ENCODE measurements at places on chromosomes 13 and 19.

- no peak for DNase-seq
Observed at GRCh38 chr13:70616847-70617246, 508.6 kb upstream of the KLHL1 start.

GRCh38 chr13:46559272-46559805 lies 6.4 kb downstream of the LRCH1 start:
- no peak for DNase-seq

- peak; percentile 7 for DNase-seq
Observed at GRCh38 chr19:50909240-50910070, 1.7 kb downstream of the KLK4 start.

- peak; percentile 11 for DNase-seq
Observed at GRCh38 chr13:36124236-36124822, 6.9 kb downstream of the DCLK1 start.

DNA sequence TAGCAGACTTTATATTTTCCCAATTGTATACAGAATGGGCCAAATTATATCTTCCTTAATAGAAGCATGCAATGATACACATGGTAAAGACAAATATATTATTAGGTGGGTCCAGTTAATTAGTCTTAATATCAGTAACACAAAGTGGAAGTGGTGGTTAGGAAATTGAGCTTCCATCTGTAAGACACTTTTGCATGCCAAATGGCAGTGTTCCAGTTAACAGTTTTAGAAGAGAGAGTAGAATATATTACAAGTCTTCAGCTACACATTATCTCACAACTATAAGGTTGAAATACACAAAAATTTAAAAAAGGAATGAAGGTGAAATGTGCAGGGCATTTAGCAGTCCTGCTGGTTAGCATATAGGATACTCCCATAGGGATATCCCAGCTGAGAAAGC lies 536.5 kb downstream of the PCDH9 start:
- no peak for DNase-seq

DNA sequence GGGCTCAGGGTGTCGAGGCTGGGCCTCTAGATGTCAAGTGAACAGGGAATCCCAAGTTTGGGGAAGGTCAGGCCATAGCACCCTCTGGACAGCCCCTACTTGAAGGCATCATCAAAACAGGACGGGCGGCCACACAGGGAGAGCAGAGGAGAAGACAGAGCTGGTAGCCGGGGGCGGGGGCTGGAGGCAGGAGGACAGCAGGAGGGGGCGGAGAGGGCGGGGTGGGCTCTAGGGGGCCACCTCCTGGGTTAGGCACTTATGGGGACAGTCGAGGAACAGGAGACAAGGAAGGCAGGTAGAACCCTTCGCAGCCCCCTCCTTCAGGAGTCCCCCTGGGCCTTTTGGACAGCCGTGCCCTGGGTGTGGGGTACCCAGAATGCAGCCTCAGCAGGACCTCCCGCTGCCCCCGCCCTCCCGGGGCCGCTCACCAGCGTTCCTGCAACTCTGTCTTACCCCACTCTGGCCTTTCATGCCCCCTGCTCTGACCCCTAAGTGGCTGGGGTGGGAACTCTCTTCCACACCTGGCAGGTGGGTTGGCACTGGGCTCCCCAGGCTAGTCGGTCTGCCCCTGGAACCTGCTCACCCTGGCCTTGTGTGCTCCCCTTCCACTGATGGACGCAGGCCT lies 5.8 kb downstream of the SSBP4 start:
- DNase-seq = no peak

DNA sequence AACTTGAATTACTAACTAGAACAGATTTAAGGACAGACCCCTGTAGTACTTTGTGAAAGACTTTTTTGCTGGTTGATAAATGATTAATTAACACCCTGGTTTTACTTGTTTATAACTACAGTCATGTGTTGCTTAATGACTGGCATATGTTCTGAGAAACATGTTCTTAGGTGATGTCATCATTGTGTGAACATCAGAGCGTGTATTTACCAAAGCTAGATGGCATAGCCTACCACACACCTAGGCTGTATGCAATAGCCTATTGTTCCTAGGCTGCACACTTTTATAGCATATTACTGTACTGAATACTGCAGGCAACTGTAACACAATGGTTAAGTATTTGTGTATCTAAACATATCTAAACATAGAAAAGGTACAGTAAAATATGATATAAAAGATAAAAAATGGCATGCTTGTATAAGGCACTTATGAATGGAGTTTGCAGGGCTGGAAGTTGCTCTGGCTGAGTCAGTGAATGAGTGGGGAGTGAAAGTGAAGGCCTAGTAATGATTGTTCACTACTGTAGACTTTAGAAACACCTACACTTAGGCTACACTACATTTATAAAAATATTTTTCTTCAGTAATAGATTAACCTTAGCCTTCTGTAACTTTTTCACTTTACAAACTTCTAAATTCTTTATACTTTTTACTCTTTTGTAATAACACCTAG lies 260.3 kb downstream of the KCNRG start:
- no peak for DNase-seq

- DNase-seq = no peak
Observed at GRCh38 chr13:35345992-35346391, 130.5 kb downstream of the MAB21L1 start.

- no peak for DNase-seq
Observed at GRCh38 chr19:19155495-19156219, 14.4 kb downstream of the MEF2B start.

DNA sequence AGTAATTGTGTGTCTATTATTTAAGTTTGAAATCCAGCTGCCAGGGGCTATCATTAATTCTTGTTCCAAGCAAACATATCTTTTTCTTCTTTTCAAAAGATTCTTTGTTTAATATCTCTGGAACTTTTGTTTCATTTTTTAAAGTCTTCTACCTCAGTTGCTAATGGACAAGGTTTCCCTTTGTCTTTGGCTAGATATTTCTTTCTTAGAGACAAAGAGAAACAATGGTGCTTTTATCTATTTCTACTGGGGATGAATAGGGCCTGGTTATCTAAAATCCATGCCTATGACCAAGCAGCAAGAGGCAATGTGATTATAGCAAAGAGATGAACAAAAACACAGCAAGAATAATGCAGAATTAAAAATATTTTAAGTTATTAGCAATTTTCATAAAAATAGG lies 661.3 kb upstream of the KLF12 start:
- no peak for DNase-seq

DNA sequence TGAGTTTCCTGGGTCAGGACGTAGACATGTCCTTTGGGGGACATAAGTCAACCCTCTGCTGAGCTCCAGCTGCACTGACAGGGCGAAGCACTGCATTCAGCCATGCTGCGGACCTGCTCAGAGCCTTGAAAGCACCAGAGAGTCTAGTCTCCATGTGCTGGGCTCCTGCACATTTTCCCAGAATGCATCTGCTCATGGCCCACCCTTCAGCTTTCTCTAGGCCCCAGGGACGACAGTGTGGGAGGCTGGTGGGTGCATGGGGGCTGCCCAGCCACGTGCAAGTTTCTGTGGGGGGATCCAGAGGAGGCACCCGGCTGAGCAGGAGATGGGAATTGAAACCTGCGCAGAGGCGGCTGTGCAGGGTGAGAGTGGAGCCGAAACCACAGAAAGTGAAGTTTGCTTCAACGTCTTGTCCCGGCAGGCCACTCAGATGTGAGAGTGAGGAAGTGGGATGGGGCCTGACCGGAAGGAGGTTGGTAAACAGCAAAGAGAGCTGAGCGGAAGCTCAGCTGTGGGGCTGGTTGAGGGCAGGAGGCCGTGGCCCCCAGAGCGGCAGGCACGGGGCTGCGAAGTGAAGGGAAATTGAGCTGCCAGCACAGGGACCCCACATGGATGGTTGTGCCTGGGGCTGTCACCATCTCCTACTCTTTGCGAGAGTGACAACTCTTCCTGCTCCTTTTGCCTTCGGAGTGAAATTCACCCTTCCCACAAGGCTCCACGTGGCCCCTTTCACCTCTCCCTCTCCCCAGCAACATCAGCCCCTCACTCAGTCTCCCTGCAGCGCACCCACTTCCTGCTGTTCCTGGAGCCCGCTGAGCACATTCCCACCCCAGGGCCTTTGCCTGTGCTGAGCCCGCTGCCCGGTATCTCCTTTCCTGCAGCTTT lies 11.8 kb downstream of the PGLS start:
- DNase-seq = no peak

- no peak for DNase-seq
Observed at GRCh38 chr13:103255587-103256301, 189.5 kb upstream of the SLC10A2 start.

DNA sequence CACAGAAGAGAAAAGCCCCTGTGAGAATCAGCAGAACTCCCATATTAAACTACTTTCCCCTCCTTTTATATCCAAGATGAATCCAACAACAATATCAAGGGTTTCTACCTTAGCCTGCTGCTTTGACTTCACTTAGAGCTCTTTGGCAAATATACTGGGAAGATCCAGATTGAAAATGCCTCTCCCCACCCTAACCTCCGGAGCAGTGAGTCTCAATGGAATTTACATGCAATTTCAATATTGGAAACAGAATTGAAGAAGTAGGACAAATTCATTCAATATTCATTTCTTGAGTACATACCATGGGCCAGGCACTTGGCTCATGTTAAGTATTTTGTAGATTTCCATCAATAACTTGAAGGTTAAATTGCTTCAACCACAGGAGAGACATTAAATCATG lies 457.4 kb downstream of the TBC1D4 start:
- no peak for DNase-seq

- DNase-seq = no peak
Observed at GRCh38 chr19:2511570-2511969, 35.6 kb downstream of the GADD45B start.

DNA sequence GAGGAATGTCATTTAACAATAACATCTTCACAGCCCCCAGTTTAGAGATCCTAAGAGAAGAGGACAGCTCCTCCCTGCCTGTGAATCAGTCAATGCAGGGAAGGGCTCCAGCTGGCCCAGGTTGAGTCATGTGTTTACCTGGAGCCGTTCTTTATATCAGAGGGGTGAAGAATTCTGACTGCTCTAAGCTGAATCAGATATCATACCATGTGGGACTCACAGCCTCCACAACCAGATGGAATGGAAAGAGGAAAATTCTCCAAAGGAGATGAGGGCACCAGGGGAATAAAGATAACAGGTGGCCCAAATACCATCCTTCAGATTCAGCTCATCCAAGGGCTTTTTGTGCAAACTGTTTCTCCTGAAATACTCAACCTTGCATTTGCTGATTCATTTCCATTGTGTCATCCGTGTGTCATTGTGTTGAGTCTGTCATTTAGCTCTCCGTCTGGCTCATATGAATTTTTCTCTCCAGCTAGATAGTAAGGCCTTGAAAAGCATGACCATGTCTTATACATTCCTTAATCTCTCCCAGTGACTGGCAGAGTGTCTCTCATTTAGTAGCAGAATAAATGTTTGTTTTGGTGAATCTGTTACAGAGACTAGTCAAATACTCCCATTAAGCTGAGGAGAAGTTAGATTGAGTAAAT lies 217.9 kb downstream of the RFC3 start:
- no peak for DNase-seq

GRCh38 chr13:100156788-100157187 lies 67.9 kb downstream of the PCCA start:
- no peak for DNase-seq

- no peak for DNase-seq
Observed at GRCh38 chr13:33721724-33722123, 96.2 kb upstream of the RFC3 start.

GRCh38 chr13:110873639-110874507 lies 41.0 kb downstream of the ANKRD10 start:
- no peak for DNase-seq

DNA sequence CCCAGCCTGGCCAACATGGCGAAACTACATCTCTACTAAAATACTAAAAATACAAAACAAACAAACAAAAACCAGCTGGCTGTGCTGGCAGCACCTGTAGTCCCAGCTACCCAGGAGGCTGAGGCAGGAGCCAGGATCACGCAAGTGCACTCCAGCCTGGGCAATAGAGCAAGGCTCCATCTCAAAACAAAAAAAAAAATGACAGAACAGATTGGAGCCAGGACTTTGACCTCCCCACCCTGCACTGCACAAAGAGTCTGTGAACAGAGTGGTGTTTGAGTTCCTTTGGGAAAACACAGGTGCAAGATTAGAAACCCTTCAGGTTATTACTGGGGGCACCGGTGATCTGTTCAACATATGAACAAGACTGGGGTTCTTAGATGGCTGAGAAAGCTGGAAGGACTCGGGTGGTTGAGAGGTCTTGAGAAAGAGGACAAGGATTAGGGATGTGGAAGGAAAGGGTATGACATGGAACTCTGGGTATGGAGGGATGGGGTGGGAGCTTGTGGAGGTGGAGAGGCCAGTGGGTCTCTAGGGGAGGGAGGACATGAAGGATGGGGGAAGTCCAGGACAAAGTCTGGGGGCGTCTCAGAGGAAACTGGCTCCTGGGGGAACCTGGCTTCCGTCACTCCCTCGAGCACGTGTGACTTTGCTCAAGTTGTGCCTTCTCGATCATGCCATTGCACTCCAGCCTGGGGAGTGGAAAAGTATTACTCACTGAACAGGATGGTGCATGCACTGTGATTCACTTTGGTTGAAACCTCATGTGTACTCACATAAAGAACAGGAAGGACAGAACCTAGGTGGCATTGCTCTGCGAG lies 25.9 kb downstream of the RCN3 start:
- DNase-seq = no peak

DNA sequence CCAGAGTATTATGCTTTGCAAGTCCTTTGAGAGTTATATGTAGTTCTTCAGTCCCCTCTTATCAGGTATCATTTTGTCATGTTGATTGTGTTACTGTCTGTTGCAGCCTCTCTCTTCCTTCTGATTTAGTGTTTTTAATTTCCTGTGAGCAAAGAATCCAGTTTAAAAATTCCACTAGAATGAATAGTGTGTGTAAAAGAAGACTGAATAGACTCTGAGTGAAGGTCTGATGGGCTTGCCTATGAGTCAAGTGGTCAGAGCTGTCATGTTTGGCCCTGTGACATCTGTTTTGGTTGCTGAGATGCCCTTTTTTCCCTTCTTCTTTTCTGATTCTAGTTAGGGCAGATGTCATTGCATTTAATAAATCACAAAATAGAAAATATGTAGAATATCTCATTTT lies 23.3 kb upstream of the KCTD4 start:
- DNase-seq = no peak

DNA sequence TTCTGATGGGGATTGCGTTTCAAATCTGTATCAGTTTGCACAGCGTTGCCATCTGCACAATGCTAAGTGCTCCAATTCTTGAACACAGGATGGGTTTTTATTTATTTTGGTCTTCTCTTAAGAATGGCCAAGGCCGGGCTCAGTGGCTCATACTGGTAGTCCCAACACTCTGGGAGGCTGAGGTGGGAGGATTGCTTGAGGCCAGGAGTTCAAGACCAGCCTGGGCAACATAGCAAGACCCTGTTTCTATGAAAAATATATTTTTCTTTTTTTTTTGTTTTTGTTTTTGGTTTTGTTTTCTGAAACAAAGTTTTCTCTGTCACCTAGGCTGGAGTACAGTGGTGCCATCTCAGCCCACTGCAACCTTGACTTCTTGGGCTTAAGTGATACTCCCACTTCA lies 5.5 kb upstream of the YJEFN3 start:
- DNase-seq = no peak

DNA sequence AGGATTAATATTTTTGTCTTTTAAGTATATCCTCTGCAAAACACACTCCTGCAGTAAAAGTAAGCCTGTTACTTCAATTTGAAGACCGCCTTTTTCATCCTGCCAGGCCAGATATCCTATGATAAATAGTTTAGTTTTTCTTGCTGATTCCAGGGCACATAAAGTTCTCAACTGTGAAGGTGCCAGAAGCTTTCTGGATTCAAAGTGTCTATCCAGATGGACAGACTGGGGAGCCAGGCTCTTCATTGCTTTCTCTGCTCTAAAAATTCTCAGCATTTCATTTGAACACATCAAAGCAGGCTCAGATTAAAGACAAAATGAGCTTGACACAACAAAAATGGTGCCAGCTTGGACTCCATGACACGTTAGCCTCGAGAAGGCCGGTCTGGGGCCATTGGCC lies 53.6 kb upstream of the UBL3 start:
- DNase-seq = no peak

Measured in NCI-H2029 treated with DMSO at 0.1 percent for 48 hours (cell line).